Fibroblast of the aortic adventitia (primary cell): ENCODE measurements at places on chromosomes 3 and 15. TPM values are rescaled to one million over a fixed set of nuclear protein-coding genes. Genes with fewer than 3 reads are reported as not detected.

Gene TMEM39A
- 56.7 and 68.7 TPM in 2 replicates for total RNA-seq

Gene ALDH1L1
- 0.18 and 0.25 TPM in 2 replicates for total RNA-seq

Gene SKOR1
- total RNA-seq = 0.08 and 0.09 TPM in 2 replicates

Gene OCA2
- not detected in 2 replicates for total RNA-seq

Gene RAB43
- 2.5 and 5.1 TPM in 2 replicates for total RNA-seq

DNA sequence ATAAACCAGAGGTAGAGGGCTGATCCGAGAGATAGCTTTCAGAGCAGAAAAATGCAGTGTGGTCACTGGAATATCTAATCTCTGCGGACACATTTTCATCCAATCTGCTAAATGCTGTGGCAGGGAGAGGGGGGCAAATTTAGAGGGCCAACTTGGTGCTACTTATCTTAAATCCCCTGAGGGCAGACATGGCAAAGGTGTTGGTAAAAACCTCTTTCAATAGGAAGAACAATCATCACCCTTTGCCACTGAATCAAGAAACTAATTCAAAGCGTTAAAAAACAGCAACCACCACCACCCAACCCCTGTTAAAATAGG is 152.9 kb downstream of the MECOM start:
- DNase-seq = no peak

- no peak for DNase-seq
Measured at GRCh38 chr3:30097022-30097650, 509.3 kb upstream of the TGFBR2 start.

GRCh38 chr3:21734746-21735145 is 16.3 kb downstream of the ZNF385D start:
- no peak for DNase-seq

DNA sequence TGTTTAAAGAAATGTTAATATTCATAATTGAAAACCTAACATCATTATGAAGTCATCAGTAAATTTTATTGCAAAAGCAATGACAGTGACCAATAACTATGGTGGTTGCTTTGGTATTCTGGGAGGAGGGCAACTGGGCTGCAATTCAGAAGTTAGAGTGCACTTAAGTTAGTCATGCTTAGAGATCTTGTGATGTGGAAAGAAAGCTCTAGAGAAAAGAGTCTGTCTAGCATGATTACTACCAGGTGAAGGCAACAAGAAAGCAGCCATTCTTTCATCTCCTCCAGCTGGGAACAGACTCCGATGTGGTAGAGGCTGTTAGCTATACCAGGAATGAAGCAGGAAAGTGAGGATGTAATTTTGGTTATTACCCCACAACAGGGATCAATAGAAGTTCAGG is 625.6 kb downstream of the SI start:
- peak; percentile 52 for DNase-seq

GRCh38 chr3:133992951-133993620 is 36.6 kb downstream of the SLCO2A1 start:
- no peak for DNase-seq
